ENCODE measurements at places on chromosomes 1 and 21.
A peak's percentile ranks its signal among the peaks of the same experiment; 100 is the strongest.

GRCh38 chr1:3172431-3173380, 103.7 kb downstream of the PRDM16 start:
- no peak for DNase-seq

DNA sequence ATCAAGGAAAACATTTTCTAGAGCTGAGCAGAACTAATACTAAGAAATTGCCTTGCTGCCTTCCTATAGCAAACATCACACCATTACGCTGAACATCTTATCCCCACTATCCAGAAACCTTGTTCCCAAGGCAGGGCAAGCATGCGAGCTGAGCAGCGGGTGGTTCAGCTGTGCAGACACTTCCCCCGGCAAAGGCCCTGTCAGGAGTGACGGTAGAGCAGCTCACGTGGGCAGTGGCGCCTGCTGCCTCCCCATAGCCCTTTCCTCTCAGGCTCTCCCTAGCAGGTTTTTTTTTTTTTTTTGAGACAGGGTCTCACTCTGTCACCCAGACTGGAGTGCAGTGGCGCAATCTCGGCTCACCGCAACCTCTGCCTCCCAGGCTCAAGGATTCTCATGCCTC, 13.7 kb upstream of the ANGPTL7 start:
- no peak for DNase-seq

DNA sequence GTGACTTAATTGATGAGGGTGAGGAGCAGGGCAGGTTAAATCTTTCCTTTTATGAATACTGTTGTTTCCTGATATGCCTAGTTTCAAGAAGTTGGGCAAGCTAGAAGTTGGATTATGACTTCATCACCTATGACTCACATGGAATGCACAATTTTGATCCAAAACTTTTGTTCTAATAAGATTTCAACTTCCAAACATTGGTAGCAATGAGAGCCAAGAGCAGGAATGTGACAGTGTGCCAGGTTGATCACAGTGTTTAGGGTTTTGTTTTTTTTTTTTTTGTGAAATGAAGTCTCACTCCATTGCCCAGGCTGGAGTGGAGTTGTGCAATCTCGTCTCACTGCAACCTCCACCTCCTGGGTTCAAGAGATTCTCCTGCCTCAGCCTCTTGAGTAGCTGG, 349.4 kb downstream of the DUSP10 start:
- DNase-seq, result no peak

DNA sequence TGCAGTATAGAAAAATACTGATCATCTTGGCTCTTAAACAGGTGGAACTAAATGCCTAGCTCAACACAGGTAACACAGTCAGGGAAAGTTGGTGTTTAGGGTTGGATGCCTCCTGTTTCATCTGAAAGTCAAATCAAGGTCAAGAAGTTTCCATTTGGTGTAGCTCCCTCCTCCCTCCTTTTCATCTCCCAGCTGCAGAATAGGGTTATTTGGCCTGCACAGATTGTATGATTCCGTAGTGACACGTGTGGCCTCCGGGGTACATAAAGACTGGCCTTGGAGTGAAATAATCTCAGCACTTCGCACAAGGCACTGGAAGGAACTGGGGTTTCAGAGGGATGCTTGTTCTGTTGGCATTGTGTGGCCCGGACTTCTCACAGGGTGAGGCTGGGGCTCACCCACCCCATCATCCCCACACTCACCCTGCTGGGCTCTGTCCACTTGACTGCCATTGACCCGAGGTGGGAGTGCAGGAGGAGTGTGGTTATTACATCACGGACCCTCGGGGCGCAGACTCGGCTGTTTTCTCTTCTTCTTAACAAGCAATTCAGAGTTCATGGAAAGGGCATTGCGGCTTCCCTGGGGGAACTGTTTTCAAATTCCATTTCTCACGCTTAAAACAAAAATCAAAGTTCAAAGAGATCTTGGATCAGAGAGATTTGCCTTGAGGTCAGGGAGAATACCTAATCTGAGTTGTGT, 18.4 kb downstream of the IGSF5 start:
- DNase-seq, result no peak

DNA sequence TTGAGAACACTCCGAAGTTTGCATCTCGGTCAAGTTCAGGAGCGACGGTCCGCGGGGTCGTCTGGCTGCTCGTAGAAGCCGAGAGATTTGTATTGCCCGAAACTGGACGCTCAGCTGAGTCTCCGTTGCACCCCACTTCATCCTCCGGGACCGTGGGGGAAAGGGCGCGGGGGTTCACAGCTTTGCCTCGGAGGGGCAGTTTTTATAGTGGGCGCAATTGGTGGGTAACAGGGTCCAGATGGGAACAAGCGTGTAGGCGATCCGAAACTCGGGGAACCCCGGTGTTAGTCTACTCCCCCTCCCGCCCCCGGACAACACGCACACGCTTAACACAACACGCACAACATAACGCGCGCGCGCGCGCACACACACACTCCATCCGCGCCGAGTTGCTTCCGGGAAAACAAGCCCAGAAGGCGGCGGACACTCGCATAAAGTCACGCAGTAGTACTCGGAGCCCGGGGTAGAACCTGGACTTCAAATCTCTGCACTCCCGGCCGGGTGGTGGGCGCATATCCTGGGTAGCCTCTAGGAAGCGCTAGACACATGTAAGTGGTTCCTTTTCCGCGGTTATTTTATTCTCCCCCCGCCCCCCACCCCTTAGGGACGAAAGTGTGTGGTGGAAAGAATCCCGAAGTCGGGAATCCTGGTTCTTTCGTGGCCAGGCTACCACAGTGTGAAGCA, 1.1 kb upstream of the JUN start:
- DNase-seq, result peak; percentile 61

DNA sequence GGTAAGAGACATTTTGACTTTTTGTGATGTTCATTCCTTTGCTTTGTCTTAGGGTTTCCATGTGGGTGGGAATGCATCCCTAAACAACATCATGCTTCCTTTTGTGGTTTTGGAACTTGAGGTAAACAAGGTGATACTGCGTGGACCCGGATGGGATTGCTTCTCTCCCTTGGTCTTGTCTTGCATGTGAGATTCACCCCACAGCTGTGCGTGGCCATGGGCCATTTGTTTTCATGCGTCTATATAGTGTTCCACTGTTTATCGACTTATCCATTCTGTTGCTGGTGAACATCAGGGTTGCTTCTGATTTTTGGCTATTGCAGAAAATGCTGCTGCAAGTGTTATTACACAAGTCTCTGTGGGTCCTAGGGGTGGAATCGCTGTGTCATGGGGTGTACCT, 21.1 kb downstream of the CRYAA start:
- DNase-seq, result no peak

DNA sequence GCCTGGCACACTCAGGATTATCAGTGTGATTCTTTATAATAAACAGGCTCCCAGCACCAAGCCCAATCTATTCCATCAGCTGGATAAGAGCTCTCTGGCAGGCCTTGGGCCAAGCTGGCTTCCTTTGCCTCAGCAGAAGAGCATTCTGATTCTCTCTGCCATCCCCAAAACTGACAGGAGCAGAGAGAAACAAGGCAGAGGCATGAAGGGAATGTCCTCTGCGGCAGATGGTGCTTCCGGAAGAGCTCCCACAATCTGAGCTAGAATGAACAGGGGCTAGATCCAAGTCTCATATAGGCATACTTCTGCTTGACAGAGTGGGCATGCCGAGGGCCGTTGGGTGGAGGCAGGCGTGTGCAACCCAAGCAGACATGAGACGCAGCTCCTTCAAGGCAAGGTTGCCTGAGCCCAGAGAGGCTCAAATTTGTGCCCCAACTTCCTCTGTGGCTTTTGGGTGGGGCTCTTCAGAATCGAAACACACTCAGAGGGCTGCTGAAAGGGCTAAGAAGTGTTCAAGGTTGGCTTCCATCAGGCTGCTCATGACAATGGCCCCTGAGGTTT, 4.0 kb downstream of the CAPN2 start:
- DNase-seq, result no peak

DNA sequence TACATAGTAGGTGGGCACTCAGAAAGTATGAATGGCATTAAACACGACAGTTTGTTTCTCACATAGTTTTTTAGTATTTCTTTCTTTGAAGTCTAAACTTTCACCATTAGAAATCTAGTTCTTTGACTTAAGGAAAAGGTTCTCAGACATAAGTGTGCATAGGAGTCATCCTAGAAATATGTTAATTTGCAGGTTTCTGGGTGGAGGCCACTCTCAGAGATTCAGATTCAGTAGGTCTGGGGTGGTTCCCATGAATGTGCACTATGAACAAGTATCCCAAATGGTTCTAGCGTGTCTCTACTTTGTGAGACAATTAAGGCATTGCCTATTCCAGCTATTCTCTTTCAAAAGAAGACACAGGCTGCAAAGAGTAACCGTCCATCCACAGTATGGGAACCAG, 119.3 kb downstream of the NGF start:
- DNase-seq, result no peak
